ENCODE measurements at places on chromosomes 4 and X. TPM values are rescaled to one million over a fixed set of nuclear protein-coding genes. Genes with fewer than 3 reads are reported as not detected.

- no peak overlapping the region for H3K27ac ChIP-seq
- no peak for DNase-seq
- peaks cover 2% of the 10 kb centered on the region for H3K27me3 ChIP-seq
- H3K36me3 ChIP-seq, result no peaks in the 10 kb centered on the region
- no peak overlapping the region for H3K4me3 ChIP-seq
Observed at GRCh38 chrX:17851874-17852273, 9.2 kb downstream of the RAI2 start.

DNA sequence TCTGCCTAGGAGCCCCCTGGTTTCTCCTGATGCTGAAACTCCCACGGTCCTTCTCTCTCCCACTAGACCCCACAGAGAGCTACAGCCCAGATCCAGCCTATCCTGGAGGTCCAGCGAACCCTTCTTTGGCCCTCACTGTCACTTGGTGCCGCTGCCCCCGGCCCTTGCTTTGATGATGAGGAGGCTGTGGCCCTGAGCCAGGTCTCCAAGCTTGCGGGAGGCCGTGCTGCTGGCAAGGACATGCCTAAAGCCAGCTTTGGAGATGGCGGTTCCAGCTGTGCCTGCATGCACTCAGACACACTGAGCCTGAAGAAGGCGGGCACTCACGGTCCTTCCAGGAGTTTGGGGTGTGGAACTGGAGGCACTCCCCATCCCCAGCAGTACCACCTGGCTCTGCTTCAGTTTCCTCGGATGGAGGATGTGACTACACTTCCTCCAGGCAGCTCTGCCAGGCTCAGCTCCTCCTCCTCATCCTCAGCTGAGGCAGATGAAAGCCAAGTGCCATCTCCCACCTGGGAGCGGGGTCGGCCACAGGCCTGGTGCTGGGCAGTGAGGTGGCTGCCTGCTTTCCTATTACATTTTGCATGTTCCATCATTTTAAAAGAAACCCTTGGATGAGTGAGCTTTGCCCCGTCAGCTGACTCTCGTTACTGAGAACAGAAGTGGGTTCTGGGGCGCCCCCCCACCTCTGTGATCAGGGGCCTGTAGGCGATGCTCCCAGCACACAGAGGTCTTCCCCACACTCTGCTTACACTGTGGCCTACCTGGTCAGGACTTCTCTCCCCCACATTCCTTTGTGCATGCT, 9.0 kb downstream of the TNIP2 start:
- H3K4me3 ChIP-seq, result peak overlapping the region; percentile 43
- H3K36me3 ChIP-seq, result peaks cover 44% of the 10 kb centered on the region
- peak overlapping the region; percentile 80 for H3K27ac ChIP-seq
- H3K27me3 ChIP-seq, result no peaks in the 10 kb centered on the region
- DNase-seq, result no peak

- no peaks in the 10 kb centered on the region for H3K27me3 ChIP-seq
- H3K4me1 ChIP-seq, result peaks cover 3% of the 10 kb centered on the region
- DNase-seq, result no peak
- H3K36me3 ChIP-seq, result no peaks in the 10 kb centered on the region
- no peak overlapping the region for H3K4me3 ChIP-seq
Observed at GRCh38 chr4:163611784-163612445, 117.4 kb downstream of the TMA16 start.

The GDI1 gene
- 117 TPM for total RNA-seq

GRCh38 chr4:184282895-184283654, 65.4 kb upstream of the ENPP6 start:
- H3K4me3 ChIP-seq, result peak overlapping the region; percentile 35
- peaks cover 5% of the 10 kb centered on the region for H3K36me3 ChIP-seq
- DNase-seq, result peak; percentile 69
- peaks cover 68% of the 10 kb centered on the region for H3K4me1 ChIP-seq
- no peaks in the 10 kb centered on the region for H3K27me3 ChIP-seq

DNA sequence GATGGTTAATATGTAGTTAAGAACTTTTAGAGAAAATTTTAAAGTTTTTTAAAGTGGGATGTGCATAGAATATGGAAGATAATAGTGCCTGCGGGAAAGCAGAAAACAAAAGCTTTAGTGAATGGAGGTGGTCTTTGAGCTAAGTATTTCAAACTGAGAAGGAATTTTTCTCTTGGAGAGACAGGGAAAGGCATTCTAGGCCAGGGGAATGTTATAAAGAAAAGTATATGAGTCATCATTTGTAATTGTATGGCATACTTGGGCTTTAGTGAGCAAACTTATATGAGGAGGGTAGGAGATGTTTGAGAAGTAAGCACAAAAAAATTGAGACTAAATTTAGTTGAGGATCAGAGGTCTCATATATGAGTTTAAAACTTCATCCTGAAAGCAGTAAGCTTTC, 467.0 kb downstream of the PPARGC1A start:
- no peak for DNase-seq
- no peak overlapping the region for H3K27ac ChIP-seq
- H3K4me1 ChIP-seq, result no peaks in the 10 kb centered on the region
- H3K27me3 ChIP-seq, result no peaks in the 10 kb centered on the region

GRCh38 chr4:74168841-74169240, 10.9 kb downstream of the MTHFD2L start:
- H3K4me3 ChIP-seq, result no peak overlapping the region
- no peak for DNase-seq
- no peaks in the 10 kb centered on the region for H3K27me3 ChIP-seq
- peaks cover 5% of the 10 kb centered on the region for H3K4me1 ChIP-seq
- no peak overlapping the region for H3K27ac ChIP-seq

DNA sequence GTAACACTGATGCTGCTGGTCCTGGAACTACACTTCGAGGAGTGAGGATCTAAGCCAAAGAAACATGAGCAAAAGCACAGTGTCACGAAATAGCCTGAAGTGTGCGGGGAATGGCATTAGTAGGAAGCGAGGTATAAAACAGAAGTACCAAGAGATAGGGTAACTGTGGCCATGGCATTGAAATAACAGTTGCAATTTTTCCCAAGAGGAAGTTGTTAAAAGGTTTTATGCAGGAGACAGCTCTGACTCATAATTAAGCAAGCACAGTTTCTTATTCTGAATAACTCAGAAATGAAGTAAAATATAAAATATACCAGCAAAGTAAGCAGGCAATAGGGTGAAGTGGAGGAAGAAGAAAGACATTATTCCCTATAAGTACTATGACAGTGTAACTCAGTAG, 90.3 kb upstream of the TMEM150C start:
- no peak for DNase-seq
- H3K27me3 ChIP-seq, result no peaks in the 10 kb centered on the region
- no peak overlapping the region for H3K27ac ChIP-seq
- H3K4me1 ChIP-seq, result no peaks in the 10 kb centered on the region

The CDS1 gene
- not detected for total RNA-seq

The PPP1R2C gene
- not detected for total RNA-seq

The SATL1 gene
- total RNA-seq, result not detected

The GAGE12J gene
- not detected for total RNA-seq

DNA sequence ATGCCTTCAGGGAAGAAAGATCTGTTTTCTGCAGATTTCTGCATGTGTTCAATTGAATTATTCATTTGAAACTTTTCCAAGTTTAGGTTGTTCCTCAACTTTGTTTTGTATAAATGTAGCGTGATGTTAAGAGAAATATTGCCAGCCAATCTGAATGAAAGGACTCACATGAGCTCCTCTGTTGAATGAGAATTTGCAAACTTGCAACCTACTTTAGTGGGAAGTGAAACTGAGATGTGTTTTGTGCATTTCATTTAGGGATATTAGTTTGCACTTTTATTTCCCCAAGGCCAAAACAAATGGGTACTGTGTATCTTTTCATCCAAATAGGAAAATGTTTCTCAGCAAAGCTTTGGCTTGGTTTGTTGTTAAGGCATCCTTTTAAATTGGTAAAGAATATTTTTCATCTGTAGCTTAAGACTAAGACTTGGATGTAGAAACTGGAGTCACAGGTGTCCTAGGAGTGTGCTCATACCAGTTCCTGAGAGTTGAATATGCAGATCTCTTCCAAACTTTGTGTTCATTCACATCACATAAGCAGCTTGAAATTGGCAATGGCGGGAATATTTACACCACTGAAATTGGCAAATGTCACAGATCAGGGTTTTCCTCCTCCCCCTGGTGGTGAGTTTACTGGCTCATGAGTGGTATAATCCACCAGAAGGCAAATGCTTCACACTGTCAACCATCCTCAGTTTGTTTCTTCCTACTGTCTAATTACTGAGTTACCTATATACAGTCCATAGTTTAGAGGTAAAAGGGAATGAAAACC, 193.6 kb upstream of the BANK1 start:
- H3K4me3 ChIP-seq, result no peak overlapping the region
- no peak overlapping the region for H3K27ac ChIP-seq
- peaks cover 2% of the 10 kb centered on the region for H3K4me1 ChIP-seq

DNA sequence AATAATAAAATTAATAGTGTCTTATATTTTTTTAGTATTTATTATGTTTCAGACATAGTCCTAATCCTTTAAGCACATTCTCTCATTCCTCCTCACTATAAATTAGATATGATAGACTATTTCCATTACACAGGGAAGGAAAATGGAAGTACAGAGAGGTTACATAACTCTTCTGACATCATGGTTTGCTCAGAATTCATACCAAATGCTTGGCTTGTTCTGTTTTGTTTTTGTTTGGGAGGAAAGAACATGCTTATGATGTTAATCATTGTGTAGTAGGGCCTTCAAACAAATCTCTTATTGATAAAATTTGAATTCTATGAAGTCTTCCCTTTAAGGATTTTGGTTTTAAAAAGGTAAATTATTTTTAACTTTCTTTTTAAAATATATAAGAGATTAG, 59.5 kb downstream of the RXFP1 start:
- H3K27me3 ChIP-seq, result peaks cover 6% of the 10 kb centered on the region
- no peaks in the 10 kb centered on the region for H3K4me1 ChIP-seq
- no peak overlapping the region for H3K4me3 ChIP-seq
- H3K36me3 ChIP-seq, result no peaks in the 10 kb centered on the region

DNA sequence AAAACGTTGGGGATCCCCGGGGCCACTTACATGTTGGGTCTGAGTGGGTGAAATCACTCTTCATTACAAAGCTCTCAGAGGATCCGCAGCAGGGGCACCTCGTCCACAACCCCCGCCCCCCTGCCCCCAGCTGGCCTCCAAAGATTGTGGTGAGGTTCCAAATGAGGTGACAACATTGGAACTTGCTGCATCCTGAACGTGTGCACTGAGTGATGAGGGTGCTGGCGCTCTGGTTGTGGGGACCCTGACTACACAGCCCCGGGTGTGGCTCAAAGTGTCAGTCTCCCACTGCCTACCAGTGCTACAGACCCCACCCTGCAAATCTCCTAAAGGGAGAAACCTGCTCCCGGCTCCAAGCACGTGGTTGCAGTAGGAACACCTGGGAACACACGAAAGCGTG, 111.9 kb downstream of the PHKA2 start:
- no peaks in the 10 kb centered on the region for H3K27me3 ChIP-seq
- H3K27ac ChIP-seq, result no peak overlapping the region
- H3K36me3 ChIP-seq, result no peaks in the 10 kb centered on the region
- no peak overlapping the region for H3K4me3 ChIP-seq
- no peak for DNase-seq

GRCh38 chrX:129953881-129954280, 28.6 kb upstream of the BCORL1 start:
- peak overlapping the region; percentile 52 for H3K4me3 ChIP-seq
- H3K36me3 ChIP-seq, result peaks cover 2% of the 10 kb centered on the region
- H3K27ac ChIP-seq, result no peak overlapping the region
- DNase-seq, result no peak
- H3K27me3 ChIP-seq, result peaks cover 11% of the 10 kb centered on the region

DNA sequence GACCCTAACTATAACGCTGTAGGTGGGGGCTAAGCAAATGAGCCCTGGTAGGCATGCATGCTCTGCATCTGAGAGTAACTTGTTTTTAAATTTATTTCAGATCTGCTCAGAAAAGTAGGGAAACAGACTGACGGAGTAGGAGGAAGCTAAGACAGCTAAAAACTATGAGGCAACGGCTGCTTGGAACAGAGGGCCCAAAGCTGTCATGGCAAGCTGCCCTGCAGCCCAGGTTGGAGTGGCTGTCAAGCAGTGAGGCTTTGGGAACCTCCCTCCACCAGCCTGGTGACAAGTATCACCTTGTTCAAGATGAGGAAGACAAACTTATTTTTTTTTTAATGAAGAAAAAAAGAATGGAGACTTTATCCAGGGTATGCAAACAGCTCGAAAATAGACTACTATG, 439.8 kb downstream of the NLGN4X start:
- H3K4me3 ChIP-seq, result no peak overlapping the region
- no peak for DNase-seq
- H3K36me3 ChIP-seq, result no peaks in the 10 kb centered on the region
- H3K27me3 ChIP-seq, result no peaks in the 10 kb centered on the region

- no peak overlapping the region for H3K4me3 ChIP-seq
- H3K36me3 ChIP-seq, result no peaks in the 10 kb centered on the region
- H3K27ac ChIP-seq, result no peak overlapping the region
- H3K4me1 ChIP-seq, result no peaks in the 10 kb centered on the region
- no peaks in the 10 kb centered on the region for H3K27me3 ChIP-seq
Observed at GRCh38 chr4:13921805-13922204, 294.3 kb upstream of the BOD1L1 start.

DNA sequence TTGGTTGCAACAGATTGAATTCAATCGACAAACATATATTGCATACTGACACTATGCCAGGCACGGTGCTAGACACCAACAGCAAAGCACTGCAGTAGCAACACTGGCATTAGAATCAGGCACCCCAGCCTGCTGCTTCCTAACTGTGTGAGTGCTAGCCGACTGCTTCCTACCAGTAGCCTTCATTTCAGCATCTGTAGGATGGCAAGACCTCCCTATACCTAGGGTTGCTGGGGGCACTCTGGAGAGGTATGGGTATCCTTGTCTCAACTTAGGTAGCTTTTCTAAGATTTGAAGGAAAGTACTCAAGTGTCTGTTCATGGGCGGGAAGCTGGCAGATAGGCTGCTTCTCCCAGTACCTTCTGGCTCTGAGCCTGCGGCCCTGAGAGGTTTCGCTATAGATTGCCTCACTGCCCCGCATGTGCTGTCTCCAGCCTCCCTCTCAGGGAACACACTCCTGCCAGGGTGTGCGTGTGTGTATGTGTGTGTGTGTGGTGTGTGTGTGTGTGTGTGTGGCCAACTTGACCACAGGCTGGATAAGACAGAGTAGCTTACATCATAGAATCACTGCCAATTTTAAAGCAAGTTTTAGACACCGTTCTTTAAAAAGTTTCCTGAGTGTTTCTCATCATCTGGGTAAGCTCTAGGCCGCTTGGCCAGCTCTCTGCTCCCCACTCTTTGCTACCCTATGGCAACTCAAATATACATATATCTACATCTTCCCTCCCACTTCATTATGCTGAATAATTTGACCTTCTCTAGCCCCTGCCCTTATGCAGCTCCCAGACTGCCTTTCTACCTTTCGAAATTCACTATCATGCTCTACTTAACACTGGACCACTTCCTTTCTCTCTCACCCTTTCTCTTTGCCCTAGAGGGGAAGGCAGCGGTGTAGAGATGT, 97.0 kb upstream of the PJA1 start:
- no peak overlapping the region for H3K4me3 ChIP-seq
- H3K4me1 ChIP-seq, result no peaks in the 10 kb centered on the region
- no peaks in the 10 kb centered on the region for H3K36me3 ChIP-seq
- no peak overlapping the region for H3K27ac ChIP-seq

DNA sequence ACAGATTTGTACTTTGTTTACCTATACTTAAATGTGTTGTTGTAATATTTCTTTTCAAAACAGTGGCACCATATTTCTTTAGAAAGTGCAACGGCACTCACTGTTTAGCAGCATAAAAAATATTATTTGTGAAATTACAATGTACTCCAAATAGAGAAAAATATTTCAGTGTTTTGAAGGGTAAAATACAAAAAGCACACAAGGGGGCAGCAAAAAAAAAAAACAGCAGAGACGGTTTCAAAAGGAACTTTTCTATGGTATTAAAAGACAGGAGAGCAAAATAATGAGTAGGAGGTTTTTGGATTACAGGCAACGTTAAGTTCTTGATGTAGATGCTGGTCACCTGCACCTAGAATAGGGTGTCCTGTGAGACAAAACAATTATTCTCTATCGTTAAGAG, 2.0 kb downstream of the NUDT11 start:
- H3K4me1 ChIP-seq, result peaks cover 10% of the 10 kb centered on the region
- no peak for DNase-seq
- H3K27me3 ChIP-seq, result peaks cover 17% of the 10 kb centered on the region
- H3K36me3 ChIP-seq, result no peaks in the 10 kb centered on the region
- peak overlapping the region; percentile 9 for H3K4me3 ChIP-seq

Measured in activated CD8-positive, alpha-beta memory T cell treated with anti-CD3 and anti-CD28 coated beads, Interleukin-2, amount 10 ng/mL, durations not matched to agents 7 days and 5 days (primary cell).